ENCODE measurements at places on chromosomes 3 and 15.

DNA sequence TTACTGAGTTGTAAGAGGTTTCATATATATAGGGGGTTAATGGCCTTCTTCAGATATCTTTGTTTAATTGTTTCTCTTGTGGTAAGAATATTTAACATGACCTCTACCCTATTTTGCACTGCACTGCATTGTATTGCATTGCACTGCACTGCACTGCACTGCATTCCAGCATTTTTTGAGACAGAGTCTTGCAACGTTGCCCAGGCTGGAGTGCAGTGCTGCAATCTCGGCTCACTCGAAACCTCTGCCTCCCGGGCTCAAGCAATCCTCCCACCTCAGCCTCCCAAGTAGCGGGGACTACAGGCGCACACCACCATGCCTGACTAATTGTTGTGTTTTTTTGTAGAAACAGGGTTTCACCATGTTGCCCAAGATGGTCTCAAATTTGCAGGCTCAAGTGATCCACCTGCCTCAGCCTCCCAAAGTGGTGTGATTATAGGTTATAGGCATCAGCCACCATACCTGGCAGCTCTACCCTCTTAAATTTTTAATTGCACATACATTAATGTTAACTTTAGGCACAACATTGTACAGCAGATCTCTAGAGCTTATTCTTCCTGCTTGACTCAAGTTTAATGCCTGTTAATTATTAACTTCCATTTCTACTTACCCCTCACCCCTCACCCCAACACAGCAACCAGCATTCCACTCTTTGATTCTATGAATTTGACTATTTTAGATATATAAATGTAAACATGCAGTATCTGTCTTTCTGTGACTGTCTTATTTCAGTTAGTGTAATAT is 38.4 kb downstream of the NEDD4 start:
- no peak for DNase-seq

- no peak for DNase-seq
Observed at GRCh38 chr15:97786741-97787140, 173.8 kb upstream of the ARRDC4 start.

DNA sequence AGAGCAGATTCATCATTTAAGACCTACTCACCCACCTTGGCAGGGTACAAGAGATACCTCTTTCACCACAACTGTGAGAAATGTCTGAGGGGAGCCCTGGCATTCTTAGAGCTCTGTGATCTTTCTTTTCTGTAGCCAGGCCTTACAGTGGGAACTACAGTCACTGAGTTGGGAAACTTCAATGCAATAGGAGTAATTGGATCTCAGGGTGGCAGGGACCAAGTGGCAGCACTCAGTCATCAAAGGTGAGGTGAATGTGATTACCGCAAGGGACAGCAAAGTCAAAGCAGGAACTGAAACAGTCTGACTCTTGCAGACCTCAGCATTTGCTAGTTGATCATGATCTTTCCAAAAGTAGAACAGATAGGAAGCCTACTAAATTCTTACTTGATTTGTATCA is 7.2 kb upstream of the MCF2L2 start:
- no peak for DNase-seq

DNA sequence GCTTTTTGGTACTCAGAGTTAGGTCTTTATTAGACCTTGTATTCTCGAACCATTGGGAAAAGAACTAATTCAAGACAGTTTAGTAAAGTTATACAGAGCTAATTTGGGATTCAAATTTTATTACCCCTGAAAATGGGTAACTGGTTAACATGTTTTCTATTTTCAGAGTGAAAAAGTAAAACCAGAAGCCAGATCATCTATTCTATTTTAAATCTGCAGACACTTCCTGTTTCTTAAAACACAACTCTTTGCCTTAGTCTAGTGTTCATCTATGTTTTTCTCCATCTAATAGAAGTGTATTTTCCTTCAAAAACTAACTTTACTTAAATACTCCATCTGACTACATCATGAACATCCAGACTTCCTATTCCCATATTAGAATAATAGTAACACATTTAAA is 113.4 kb downstream of the CCNL1 start:
- no peak for DNase-seq

- DNase-seq: no peak
Observed at GRCh38 chr3:128853826-128854225, 25.6 kb upstream of the ACAD9 start.

DNA sequence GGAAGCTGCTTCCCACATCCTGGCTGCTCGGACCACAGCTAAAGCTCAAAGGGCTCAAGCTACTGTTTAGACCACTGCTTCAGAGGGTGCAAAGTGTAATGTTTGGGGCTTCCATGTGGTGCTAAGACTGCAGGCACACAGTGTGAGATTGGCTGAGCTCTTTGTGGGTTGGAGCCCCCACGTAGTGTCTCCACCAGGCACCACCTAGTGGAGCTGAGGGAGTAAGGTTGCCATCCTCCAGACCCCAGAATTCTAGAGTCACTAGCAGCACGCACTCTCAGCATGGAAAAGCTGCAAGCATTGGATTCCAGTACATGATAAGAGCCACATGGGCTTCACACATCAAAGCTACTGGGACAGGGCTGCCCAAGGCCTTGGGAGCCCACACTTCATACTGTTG is 9.3 kb downstream of the MKRN3 start:
- DNase-seq: no peak

DNA sequence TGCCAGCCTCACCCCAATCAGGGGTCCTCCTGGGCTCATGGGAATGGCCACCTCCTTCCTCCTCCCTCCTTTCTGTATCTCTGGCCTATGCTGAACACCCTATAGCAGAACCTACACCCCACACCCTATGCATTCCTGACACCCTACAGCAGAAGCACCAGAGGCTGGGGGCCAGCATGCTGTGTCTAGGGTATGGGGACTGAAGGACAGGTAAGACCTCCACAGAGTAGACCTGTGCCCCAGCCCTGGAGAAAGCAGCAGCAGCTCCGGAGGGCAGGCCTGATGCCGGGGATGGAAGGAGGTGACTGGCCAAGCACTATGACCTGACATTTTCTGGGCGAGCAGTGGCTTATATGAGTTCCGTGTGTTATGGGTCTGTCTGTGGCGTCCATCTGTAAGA is 66.9 kb downstream of the TLE3 start:
- DNase-seq: no peak

GRCh38 chr15:62211348-62211747 is 46.3 kb upstream of the C2CD4B start:
- DNase-seq: no peak

GRCh38 chr3:12810961-12811360 is 14.5 kb downstream of the CAND2 start:
- no peak for DNase-seq

GRCh38 chr15:89442671-89443307 is 53.6 kb downstream of the RHCG start:
- no peak for DNase-seq

GRCh38 chr3:159252274-159252673 is 450.4 kb downstream of the MFSD1 start:
- DNase-seq: no peak

DNA sequence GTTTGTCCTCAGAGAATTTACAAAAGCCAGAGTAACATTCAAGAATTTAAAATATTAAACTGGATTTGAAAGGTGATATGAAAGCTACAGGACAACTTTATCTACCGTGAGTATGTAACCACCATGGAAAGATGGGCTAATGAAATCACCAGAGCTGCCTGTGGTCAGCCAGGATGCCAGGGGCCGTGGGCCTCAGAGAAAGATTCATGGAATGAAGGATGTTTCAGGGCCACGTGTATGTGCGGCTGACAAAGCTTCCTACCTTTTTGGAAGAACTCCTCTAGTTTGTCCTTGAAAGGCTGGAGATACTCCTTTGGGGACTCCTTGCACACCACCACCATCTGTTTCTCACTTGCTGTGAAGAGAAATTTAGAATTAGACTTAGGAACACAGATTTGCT is 138.9 kb downstream of the GREM1 start:
- DNase-seq: no peak

- DNase-seq: no peak
Observed at GRCh38 chr3:72696815-72697214, 151.4 kb downstream of the SHQ1 start.

DNA sequence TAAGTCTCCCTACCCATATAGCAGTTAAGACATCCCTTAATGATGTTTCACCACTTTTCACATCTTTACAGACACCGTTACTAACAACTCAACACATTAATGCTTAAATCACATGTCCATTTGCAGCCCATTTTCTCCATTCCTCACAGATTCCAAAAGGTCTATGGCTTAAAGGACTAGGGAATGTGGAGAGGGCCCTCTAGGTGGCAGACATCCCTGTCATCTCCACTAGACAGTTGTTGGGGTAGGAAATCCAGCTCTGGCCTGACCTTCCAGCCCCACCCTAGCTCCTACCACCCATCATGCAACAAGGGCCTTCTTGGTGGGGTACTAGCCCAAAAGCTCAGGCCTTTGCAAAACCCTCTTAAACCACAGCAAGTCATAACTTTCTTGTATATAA is 25.2 kb downstream of the CPEB1 start:
- no peak for DNase-seq

GRCh38 chr15:32735989-32736700 is 18.3 kb downstream of the GREM1 start:
- DNase-seq: no peak

DNA sequence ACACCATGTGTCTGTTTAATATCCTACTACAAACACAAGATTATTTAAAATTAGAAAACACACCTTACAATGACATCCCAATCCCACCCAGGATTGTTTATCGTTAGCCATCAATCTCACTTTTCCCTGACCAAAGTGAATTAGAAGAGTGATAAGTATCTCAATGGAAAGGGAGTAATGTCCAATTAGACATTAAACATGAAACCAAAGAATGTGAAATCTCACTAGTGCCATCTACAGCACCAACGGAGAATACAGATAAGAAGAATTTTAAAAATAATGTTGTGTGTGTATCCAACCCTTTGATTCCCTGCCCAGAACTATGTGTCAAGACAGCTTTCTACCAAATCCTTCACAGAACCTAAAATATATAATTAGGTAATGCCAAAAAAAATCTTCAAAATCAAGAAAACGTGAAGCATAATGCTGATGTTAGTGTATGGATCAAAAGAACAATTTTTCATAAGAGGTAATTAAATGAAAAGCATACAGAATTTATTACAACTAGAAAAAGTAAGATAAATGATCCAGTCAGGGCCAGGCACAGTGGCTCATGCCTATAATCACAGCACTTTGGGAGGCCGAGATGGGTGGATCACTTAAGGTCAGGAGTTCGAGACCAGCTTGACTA is 64.2 kb downstream of the SCAPER start:
- peak; percentile 15 for DNase-seq

DNA sequence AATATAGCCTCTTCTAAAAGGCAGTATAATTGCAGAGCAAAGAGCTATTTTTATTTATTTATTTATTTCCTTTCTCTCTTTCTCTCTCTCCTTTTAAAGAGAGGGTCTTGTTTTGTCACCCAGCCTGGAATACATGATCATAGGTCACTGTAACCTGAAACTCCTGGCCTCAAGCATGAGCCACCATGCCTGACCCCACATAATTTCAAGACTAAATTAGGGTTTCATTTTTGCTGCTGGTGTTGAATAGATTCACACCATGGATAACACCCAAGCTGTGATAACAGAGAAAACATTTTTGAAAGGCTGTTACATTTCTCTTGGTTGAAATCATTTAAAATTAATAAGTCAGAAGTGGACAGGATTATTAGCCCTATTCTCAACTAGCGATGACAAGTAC is 131.6 kb downstream of the LEKR1 start:
- DNase-seq: no peak

DNA sequence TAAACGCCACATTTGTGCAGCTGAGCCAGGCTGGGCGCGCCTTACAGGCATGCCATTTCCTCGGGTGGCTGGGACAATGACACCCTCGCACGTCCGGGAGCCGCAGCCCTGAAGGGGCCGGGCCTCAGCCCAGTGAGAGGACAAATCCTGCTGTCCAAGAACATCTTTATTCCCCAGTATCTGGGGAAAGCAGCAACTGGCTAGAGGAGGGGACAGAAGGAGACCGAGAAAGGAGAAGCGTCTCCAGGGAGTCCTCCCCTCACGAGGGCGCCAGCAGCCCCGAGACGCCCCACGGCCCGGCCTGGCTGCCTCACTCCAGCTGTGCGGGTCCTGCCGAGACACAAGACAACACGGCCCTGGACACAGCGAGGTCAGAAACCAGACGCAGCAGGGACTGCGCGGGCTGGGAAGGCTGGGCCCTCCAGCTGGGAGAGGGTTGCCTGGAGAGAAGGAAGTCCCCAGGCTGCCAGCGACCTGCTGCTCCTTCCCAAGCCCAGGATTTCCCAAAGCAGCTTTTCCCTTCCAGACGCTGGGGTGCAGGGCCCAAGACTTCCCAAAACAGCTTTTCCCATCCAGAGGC is 130.2 kb downstream of the CHSY1 start:
- DNase-seq: no peak

DNA sequence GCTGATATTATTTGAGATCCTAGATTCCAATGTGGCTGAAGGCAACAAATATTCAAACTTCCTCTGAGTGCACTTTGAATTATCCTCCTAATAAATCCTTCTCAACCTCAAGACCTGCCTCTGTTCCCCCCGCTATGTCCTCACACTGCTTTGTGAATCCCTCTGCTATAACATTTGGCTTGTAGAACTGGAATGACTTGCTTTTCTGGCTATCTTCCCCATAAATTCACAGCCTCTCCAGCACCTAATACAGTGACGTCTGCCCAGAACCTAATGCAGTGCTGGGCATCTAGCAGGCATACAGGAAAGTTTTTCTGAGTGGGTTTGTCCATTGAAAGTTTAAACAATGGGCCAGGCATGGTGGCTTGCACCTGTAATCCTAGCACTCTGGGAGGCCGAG is 643.9 kb upstream of the ADAMTS9 start:
- DNase-seq: no peak

DNA sequence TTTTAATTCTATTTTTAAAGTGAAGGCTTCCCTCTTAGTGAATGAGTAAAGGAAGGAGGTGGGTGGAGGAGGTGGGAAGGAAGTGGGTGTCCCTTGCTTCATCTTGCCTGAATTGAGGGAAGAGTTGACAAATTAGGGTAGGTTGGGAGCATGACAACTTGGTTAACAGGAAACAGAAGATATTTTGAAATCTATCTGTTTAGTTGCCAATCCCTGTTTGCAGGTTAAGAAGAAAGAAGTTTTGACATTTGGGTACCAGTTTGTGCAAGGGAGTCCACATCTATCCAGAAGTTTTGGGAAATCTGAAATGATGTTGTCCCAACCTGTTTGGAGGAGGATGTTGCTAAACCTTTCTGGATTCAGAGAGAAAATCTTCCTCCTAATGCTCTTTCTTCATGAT is 204.1 kb upstream of the SUCLG2 start:
- DNase-seq: no peak

GRCh38 chr15:60275624-60276023 is 122.2 kb downstream of the ANXA2 start:
- DNase-seq: no peak

DNA sequence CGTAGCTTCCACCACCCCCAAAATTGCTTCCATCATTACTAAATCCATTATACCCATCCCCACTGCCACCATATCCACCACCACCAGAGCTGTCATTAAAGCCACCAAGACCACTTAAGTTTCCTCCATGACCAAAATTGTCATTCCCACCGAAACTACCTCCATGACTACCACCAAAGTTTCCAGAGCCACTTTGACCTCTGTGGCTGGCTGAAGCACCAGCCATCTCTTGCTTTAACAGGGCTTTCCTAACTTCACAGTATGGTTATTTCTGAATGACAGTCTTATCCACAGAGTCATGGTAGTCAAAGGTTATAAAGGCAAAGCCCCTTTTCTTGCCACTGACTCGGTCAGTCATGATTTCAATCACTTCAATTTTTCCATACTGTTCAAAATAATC is 24.3 kb upstream of the DENND4A start:
- no peak for DNase-seq

Data from left renal cortex interstitium (tissue), 4 donors.